ENCODE measurements at places on chromosomes 16 and 17.

DNA sequence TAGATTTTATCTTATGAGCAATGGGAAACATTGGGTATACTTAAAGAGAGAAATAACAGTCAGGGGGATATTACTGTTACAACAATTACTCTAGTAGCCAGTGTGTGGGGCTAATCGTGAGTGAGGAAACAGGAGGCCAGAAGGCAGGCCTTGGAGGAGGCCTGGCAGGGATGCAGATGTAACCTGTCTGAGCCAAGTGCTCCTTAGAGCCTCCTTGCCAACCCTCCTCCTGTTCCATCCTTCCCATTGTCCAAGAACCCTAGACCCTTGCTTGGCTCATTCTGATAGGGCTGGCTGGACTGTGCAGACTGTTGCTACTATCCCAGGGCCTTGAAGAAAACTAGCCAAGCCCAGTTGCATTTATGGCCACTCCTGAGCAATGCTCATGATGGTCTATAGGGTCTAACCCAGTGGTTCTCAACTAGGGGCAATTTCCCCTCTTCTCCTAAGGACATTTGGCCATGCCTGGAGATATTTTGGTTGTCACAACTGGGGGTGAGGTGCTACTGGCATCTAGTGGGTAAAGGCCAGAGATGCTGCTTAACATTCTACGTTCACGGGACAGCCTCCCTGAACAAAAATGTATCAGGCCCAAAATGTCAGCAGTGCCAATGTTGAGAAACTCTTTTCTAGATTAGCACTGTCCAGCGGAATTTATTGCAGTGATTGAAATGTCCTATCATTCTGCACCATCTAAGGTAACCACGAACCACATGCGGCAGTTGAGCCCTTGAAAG, 24.4 kb upstream of the WSCD1 start:
- no peak for DNase-seq

DNA sequence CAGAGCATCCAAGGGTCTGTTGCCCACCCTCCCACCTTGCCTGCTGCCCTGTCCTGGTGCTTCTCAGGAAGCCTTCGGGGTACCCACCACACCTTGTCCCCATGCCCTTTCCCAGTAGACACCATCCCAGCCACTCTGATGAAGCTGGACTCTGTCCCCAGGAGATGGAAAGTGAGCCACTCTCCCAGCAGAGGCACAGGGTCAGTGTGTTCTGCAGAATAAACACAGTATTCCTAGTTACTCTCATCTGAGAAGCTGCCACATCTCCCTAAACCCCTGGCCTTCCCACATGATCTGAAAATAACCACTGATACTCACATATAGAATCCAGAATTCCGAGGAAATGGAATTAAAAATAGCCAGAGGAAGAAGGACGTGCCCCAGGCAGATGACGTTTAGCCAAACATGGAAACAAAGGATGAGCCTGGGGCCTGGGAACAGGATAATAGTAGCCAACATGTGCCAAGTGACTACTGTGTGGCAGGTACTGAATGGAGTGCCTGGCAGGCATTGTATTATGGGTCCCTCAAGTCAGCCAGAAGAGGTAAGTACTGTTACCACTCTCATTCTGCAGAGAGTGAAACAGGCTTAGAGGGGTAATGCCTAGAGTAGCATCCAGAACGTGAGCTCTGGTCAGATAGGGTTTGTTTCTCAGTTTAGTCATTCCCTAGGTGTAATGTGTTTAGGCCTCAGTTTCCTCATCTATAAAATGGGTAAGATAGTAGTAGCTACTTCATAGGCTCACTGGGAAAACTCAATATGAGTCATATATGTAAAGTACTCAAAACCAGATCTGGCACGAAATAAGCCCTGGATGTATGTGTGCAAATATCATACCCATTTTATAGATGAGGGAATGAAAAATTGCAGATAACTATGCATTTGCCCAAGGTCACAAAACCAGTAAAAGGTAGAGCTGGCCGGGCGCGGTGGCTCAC, 20.8 kb upstream of the PEMT start:
- no peak for DNase-seq

DNA sequence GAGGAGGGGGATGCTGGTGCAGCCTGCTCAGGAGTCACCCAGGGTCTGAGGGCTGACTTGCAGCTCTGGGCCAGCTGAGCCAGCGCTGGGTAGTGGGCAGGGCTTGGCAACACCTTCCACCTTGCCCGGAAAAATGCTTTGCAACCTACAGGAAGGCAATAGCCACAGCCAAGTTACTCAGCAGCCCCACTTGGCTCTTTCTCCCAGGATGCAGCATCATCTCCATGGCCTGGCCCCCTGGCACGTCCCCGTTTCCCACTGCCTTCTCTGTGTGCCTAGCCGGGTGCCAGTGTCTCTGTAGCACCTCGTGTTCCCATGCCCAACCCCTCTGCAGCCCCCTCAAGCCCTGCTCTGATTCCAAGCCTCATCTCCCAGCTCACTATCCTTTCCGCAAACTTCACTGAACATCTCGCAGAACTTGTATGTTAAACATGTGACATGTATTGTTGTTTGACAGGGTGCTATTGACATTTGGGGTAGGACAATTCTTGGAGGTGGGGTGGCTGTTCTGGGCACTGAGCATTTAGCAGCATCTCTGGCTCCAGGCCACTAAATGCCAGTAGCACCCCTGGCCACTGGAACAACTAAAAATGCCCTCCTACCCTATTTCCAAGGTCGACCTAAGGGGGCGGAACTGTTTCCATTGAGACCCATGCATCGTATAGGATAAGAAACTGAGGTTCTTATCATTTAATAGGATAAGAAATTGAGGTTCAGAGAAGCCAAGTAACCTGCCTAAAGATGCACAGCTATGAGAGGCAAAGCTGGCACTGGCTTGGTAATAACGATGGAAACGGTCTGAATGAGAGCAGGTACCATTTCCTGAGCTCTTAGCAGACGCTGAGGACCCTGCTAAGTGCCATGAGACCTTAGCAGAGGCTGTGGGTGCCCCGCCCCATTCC, 12.2 kb downstream of the DEXI start:
- no peak for DNase-seq

DNA sequence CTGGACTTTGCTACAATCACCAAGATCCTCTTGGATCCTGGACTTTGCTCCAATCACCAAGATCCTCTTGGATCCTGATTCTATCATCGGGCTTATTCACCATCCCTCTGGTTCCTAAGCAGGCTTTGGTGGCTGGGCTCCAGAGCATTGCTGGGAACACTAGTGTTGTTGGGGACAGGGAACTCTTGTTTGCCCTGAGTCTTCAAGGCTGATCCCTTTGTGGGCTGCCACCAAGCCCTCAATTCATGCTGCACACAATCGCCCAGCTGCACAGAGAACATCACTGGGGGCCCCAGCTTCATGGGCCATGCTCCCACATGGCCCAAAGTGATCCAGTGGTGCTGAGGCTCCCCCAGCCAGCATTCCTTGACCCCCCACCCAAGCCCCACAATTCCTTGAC, 88.3 kb downstream of the TMEM132E start:
- DNase-seq, result no peak

GRCh38 chr16:87765473-87765775, 362 bp downstream of the KLHDC4 start:
- DNase-seq, result no peak

DNA sequence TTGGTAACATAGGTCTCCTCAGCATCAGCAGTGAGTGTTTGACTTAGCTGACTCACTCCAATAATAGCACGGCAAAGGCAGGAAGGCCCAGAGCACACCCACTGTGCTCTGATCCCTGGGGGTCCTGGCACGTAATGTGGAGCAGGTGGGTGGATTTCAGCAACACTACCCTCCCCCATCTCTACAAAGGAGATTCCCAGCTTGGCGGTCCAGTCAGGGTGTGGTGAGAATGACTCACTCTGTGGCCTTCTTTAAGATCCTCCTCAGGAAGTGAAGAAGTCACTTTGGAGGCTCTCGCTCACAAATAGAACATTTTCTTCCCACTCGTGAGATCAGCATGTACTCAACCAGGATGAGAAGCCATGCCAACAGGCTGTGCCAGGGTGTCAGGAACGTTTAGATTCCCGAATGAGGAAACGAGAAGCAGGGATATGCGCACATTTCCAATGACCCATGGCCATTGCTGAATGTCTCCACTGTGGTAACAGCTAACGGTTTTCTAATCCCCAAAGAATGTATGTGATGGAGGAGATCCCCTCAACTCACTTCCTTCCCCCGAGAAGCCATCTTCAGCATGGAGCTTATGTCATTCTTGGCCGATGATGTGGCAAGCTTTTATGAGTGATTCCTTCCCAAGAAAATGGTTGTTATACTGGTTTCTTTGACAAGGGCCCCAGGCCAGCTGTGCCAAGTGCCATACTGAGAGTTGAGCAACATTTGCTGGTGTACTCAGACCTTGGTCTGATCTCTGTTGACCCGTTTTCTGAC, 365.2 kb downstream of the C16orf95 start:
- DNase-seq, result no peak

DNA sequence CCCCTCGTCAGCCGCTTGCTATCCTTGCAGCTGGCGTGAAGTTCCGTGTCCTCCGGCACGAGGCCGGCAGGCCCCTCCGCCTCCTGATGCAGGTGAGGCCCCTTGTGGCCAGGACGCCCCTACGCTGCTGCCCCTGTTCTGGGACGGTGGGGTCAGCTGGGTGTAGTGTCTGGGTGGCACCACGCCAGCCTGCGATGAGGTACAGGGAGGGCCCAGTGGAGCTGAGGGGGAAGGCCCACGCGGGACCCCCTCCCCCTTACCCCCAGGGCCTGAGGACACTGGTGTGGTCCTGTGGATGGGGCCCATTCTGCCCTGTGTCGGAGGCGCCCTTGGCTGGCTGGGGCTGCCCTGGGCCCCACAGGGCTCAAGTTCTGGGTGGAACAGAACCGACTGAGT, 7.7 kb upstream of the RAB40C start:
- no peak for DNase-seq

DNA sequence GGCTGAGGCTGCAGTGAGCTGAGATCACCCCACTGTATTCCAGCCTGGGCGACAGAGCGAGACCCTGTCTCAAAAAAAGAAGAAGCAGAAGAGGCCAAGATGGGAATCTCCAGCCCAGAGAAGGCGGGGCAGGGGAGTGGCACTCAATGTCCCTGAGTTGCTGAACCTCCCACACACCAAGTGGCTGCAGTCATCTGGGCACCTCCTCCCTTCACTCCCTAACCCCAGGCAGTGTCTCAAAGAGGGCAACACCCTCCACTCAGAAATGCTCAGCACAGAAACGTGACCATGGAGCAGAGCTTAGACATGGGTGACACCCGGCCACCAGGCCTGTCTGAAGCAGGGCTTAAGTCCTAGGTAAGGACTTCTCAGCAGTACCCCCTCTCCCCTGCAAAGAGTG, 36.3 kb upstream of the BCAR1 start:
- peak; percentile 29 for DNase-seq

GRCh38 chr17:73297934-73298861, 13.6 kb downstream of the CDC42EP4 start:
- no peak for DNase-seq

GRCh38 chr16:68490829-68491575, 42.7 kb upstream of the SMPD3 start:
- no peak for DNase-seq

- no peak for DNase-seq
These were observed 10.0 kb upstream of the GAA start for GRCh38 chr17:80091376-80091775.

DNA sequence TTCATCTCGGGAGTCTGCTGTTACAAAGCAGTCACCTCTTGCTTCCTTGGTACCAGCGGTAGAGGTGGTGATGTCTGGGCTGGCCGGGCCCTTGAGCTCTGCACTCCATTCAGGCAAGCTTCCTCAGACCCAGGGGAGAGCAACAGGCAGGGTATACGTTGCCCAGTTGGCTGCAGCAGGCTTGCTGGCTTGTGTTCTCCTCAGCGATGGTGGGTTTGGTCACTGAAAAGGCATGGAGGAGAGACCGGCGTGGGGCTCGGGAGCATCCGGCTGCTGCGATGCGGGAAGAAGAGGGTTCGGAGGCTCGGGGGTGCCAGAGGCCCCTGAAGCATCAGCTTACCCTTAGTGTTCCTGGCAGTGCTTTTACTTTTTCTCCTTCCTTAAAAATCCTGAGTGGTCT, 25.8 kb downstream of the SAP30BP start:
- DNase-seq, result no peak

- peak; percentile 38 for DNase-seq
These were observed 54.3 kb downstream of the RPTOR start for GRCh38 chr17:80598813-80599545.

- no peak for DNase-seq
These were observed 7.8 kb downstream of the CES3 start for GRCh38 chr16:66968847-66969246.

DNA sequence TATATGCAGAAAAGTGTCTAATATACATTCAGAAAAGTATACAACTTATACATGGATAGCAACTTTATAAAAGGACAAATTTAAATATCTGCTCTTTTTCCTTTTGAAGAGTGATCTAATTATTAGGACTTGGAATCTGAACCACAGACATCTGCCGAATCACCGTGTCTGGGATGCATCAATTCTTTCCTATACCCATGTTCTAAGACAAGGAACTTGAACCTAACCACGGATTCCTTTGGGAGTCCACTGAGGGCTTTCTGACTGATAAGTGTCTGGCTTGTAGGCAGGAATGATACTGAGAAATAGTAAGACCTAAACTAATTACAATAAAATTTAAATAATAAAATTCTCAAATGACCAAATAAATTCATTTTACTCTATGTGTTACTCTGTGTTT, 54.2 kb downstream of the NDEL1 start:
- no peak for DNase-seq

- DNase-seq, result no peak
These were observed 7.0 kb upstream of the NPIPB2 start for GRCh38 chr16:11948819-11949218.

GRCh38 chr16:56451753-56452689, 667 bp downstream of the OGFOD1 start:
- peak; percentile 68 for DNase-seq

- no peak for DNase-seq
These were observed 25.0 kb downstream of the WIPI1 start for GRCh38 chr17:68432086-68432864.

DNA sequence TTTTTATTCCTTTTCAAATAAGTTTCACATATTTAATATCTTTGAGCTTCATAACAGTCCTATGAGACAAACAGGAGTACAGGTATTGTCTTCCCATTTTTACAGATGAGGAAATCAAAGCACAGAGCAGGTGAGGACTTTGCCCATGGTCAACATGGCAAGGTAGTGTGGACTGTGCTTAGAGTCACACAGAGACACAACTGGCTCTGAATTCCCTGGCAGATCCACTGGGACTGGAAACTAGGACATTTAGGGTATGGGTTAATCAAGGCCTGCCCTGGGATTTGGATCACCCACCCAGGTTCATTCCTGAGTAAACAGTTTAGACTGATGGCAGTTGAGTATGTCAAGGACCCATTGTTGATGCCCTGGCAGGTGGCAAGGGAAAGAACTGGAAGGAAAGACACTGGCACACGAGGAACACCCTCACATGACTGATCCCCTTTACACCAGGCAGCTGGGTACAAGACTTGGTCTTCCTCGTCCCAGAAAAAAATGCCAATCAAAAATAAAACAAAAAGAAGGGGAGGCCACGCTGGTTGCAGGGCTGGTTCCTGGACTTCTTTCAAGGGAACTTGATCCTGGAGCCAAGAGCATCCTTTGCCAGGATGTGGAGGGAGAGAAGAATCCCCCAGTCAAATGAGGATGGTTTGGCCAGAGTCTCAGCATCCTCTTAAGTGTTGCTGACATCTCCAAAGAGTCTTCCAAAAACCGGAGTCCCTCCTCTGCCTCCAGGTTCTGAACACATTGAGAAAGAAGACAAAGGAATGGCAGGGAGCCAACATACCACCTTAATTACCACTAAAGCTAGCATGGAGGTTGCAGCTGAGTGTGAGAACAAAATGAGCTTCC, 34.9 kb downstream of the CHD9 start:
- no peak for DNase-seq
